Activated T-helper 17 cell treated with anti-CD3 and anti-CD28 coated beads, Interleukin-2, amount 50 U/mL, for 72 hours (primary cell): ENCODE measurements at places on chromosomes 5 and 9.
A peak's percentile ranks its signal among the peaks of the same experiment; 100 is the strongest.

DNA sequence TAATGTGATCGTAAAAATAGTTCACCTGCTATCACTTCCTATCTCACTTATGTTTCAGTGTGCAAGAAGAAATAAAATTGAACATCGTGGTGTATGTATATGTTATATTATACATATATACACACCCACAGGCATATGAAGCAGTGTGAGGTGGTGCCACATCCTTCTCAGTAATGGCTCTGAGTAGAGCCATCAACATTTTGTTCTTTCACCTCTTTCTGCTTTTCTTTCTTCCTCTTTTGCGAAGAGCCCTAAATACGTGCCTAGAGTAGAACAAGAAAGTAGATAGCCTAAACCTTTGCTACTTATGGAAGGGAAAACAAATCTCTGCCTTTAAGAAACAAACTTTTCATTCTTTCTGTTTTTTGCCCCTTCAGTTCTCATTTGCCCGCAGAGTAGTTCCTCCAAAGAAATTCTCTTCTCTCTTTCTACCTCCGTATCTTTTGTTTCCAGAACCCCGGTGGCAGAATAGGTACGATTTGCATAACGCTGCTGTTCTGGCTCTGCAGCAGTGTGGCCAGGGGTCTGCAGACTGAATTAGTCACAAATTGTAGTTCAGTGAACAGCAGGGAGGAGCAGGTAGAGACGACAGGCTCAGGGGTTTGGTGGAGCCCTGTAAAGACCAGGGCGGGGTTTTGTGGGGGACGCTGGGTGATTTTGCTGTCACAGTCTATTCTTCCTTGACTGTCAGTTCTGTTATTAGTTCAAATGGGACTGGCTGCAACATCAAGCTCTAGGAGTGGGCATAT, 40.5 kb upstream of the PJA2 start:
- ATAC-seq: no peak

DNA sequence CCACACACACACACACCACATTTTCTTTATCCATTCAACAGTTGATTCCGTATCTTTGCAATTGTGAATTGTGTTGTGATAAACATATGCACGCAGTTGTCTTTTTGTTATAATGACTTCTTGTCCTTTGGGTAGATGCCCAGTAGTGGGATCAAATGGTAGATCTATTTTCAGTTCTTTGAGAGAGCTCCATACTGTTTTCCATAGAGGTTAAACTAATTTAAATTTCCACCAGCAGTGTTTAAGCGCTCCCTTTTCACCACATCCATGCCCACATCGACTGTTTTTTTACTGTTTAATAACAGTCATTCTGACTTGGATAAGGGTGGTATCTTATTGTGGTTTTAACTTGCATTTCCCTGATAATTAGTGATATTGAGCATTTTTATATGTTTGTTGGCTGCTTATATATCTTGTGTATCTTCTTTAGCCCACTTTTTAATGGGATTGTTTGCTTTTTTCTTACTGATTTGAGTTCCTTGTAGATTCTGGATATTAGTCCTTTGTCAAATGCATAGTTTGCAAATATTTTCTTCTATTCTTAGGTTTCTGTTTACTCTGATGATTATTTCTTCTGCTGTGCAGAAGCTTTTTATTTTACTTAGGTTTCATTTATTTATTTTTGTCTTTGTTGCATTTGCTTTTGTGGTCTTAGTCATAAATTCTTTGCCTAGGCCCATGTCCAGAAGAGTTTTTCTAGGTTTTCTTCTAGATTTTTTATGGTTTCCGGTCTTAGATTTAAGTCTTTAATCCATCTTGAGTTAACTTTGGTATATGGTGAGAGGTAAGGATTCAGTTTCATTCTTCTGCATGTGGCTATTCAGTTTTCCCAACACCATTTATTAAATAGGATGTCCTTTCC, 82.4 kb downstream of the SH3RF2 start:
- no peak for ATAC-seq

DNA sequence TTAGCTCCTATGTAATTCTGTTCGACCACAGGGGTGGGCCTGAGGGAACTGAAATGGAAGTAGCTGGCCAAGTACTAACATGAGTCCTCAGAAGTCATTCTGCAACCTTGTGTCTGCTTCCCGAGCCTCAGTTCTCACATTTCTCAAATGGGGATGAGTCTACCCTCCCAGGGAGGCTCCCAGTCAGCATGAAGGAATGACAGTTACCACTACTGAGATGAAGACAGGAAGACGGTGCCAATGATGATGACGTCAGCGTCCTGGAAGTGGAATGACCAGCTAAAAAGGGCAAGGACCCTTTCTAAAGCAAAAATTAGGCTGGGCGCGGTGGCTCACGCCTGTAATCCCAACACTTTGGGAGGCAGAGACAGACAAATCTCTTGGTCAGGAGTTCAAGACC, 6.8 kb downstream of the PIP5KL1 start:
- ATAC-seq: no peak

DNA sequence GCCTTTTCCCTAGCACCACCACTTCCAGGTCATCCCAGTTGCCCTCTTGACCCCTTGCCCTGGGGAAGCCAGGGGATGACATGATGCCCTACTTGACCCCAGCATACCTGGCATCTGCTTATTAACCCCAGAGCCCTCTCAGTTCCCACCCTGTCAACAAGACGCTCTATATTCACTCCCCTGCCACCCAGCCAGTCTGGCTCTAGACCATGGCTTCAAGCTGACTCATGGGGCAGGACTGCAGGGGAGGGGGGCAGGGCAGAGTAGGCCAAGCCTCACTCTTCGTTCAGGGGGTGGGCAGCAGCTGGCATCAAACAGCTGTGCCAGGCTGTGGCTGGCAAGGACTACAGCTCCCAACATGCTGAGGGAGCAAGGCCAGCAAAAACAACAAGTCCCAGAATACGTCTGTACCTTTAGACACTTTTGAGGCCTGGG, 5.3 kb downstream of the ATOSB start:
- no peak for ATAC-seq

- peak; percentile 44 for ATAC-seq
Observed at GRCh38 chr9:131045300-131046092, 36.5 kb downstream of the LAMC3 start.

GRCh38 chr5:167945542-167946384, 345.7 kb upstream of the WWC1 start:
- no peak for ATAC-seq

- ATAC-seq: no peak
Observed at GRCh38 chr9:121268851-121269641, 1.1 kb downstream of the GSN start.

- ATAC-seq: no peak
Observed at GRCh38 chr5:119750887-119751733, 121.8 kb downstream of the FAM170A start.

GRCh38 chr9:11023201-11023600, 410.4 kb upstream of the PTPRD start:
- ATAC-seq: no peak
